ENCODE measurements at places on chromosomes 4 and X.

DNA sequence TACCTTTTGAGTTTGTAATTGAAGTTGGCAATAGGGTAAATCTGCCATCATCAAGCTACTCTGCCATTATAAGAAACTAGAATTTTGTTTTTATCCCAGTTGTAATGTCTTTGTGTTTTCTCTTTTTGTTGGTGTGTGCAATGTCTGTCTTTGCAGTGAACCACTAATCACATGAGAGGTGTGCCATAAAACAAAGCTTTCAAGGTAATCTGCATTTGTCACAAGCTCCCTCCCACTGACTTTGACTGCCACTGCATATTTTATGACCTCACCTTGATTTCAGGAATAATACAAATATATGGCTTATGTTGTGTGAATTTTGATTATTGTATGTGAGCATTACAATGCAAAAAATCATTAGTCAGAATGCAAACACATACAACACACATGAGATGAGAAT, 9.0 kb upstream of the GBA3 start:
- DNase-seq = no peak

DNA sequence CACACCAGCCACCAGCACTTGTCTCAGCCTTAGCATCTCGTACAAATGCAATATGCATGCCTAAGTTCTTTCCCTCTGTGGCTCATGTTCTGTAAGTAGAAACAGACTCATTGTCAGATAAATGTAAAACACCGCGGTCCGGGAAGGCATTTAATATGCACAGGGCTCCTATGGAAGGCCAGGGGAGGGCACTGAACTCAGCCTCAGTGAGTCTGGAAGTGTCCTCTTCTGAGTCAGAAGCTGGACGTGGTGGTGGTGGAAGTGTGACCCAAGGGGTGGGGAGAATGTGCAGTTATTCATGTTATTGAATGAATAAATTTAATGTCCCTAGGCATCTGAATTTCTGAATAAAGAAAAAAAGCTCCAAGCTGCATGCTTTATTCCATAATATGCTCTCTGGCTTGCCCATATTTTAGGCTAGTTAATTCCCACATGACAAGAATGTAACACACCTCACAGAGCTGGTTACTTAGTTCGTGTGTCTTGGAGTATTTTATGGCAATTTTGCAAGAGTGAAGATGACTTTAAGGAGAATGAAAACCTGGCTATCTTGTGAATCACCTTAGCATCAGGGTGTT, 193.1 kb upstream of the GATB start:
- no peak for DNase-seq

- peak; percentile 81 for DNase-seq
Measured at GRCh38 chr4:14726877-14727361, 275.4 kb upstream of the CPEB2 start.

DNA sequence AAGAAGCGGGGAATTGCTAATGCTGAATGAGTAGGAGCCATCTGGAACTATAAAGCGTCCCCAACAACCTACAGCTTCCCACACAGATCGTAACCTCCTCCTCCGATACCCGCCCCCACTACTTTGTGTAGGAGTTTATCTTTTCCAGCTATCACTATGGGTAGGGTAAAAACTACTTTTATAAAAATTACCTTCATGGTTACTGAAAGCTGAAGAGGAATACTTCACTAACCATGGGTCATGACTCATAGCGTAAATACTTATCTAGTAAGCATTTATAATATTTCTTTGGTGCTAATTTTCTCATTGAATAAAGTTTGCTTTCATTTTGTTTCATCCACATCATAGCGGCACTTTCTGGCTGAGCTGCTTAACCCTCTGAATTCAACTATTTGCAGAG, 79.4 kb upstream of the TNIP3 start:
- DNase-seq = no peak

GRCh38 chrX:6021316-6022091, 207.2 kb downstream of the NLGN4X start:
- no peak for DNase-seq

- DNase-seq = no peak
Measured at GRCh38 chr4:98614094-98614493, 44.3 kb downstream of the TSPAN5 start.

Measured in SHP77 treated with DMSO at 0.1 percent for 48 hours (cell line).